A172 (cell line): ENCODE measurements at places on chromosomes 7 and 10.

DNA sequence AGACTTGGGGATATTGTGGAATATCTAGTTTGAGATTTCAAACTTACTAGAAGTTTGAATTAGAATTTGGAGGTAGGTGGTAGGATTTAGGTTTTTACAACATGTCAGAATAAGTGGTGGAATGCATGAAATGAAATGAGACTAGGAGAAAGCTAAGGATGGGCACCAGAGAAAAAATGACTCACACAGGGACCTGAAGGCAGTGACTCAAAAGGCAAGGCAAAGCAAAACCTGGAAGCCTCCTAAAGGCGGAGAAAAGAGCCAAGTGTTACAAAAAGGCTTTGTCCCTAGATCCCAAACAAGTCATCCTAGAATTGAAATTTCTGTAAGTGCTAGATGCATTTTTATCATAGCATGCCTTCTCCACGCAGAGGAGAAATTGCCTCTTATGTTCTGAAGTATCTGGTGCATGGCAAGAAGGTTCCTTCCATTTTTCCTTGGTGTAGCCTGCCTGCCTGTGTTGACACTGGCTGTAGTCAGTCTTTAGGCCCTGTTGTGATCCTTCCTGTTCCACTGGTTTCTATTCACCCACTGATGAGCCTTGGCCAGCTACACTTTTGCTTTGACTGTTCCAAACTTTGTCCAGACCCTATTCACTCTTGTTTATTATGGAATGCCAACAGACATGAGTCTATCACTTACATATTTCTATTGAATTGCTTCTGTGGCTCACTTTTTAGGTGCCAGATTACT lies 109.3 kb downstream of the ETV1 start:
- DNase-seq, result peak; percentile 82

DNA sequence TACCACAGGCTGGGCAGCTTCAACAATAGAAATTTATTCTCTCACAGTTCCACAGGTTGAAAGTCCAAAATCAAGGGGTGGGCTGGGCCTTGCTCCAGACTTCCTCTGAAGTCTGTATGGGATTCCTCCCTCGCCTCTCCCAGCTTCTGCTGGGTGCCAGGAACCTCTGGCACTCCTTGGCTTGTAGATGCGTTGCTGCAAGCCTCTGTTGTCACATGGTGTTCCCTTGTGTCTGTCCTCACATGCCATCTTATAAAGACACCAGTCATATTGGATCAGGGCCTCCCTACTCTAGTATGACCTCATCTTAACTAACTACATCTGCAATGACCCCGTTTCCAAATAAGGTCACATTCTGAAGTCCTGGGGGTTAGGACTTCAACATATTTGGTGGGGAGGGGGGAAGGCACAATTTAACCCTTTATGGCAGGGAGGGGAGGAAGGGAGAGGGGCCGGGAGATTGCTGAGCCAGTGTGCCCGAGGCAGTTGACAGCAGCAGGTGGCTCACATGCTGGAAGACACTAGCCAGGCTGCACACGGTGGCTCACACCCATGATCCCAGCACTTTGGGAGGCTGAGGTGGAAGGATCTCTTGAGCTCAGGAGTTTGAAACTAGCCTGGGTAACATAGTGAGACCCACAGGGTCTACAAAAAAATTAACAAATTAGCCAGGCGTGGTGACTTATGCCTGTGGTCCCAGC lies 18.8 kb downstream of the ZNF282 start:
- no peak for DNase-seq

- DNase-seq, result no peak
Measured at GRCh38 chr7:72118366-72118765, 293.8 kb downstream of the CALN1 start.

DNA sequence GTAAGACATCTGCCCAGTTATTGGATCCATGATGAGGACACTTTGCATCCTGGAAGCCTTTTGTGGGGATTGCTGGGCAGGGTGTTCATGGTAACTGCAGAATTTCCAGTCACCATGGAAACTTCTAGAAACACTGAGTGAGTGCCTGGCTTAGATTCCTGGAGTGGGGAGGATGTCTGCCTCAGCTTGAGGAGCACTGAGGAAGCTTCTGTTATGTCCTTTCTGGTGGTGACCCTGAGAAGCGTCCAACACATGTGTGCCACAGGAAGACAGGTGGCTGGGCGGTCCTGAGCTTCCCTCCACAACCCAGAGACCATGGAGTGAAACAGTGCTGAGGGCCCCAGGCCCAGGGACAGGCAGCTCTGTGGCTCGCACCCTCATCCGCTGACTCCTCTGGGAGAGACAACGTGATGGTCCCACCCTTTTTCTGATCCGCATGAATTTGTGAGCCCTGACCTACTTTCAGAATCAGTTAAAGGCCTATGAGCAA lies 191.8 kb upstream of the CXCL12 start:
- DNase-seq, result no peak

- DNase-seq, result no peak
Measured at GRCh38 chr10:5365928-5366327, 1.2 kb downstream of the UCN3 start.

DNA sequence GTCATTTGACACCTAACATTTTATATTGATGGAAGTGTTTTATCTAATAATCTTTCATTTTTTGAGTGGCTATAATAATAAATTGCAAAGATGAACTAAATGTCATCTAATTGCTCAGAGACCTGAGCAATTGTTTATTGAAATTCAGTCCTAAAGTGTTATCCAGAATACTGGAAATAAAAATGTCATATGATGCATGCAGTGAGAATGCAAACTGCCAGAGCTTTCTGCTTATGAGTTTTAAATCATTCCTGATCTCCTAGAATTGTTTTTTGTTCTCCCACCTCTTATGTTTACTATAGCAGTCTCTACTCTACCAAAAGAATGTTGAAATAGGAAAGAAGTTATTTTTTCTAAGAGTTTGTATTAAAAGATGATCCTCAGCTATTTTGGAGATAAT lies 116.7 kb downstream of the FOXP2 start:
- DNase-seq, result no peak

DNA sequence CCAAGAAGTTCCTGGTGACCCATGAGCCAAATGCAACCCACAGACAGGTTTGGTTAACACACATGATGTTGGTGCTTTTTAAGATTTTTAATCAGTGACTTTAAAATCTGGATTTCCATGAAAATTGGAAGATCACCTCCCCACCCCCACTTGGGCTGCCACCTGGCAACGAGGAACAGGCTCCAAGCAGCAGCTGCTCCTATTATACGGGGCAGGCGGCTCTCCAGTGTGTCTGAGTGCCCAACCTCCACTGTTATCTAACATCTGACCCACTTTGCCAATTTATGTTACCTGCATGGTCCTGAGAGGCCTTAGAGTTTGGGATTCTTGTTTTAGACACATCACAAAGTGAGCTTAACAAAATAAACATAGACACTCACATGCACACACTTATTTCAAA lies 56.4 kb downstream of the SGMS1 start:
- no peak for DNase-seq

DNA sequence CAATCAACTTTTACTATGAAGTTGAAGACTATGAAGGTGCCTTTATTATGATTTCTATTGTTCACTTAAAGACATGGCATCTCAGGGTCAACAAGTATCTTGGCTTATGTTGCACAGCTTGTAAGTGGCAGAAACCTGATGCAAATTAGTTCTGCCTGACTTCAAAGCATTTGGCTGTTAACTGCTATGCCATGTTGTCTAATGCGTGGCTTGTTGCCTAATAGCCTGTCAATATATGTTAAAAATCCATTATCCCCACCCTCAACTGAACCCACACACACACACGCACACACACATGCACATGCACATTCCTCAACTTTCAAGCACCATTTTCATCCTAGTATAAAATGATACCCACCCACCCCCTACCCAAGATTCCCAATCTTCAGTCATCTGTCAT lies 217.1 kb downstream of the NRG3 start:
- no peak for DNase-seq

- DNase-seq, result no peak
Measured at GRCh38 chr7:1925973-1926907, 256.2 kb downstream of the ELFN1 start.

DNA sequence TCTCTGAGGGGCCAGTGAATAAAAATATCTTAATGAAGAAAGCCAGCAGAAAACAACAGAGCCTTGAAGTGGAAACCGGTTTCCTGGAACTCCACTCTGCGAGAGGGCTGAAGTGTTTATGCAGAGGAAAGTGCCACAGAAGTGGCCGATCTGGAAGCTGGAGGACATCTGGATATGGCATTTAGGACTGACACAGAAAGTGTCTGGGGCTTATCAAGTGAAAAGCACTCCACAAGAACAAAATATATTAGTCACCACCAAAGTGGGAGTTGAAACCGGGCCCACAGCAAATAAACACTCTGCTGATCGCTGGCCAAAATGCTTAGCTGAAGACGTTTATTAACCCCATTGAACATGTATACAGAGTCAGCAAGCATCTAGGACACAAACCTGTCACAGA lies 7.8 kb downstream of the NOD1 start:
- DNase-seq, result peak; percentile 51

DNA sequence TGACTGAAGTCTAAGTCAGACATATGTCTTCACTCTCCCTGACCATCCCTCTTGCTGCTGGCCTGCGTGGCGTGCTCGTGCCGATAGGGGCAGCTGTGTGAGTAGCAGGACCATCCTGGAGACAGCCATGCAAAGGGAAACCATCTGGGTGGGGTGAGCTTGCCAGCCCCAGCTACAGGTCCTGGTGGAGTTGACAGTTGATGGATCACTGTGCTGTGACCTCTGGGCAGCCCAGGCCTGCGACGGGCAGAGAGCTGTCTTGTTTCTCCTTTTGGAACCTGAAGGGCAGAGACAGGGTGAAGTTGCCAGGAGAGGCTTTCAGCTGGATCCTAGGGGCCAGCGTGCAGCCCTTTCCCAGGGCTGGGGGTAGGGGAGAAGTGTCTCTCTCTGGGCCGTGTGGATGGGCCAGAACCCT lies 44.7 kb downstream of the GRK5 start:
- no peak for DNase-seq

DNA sequence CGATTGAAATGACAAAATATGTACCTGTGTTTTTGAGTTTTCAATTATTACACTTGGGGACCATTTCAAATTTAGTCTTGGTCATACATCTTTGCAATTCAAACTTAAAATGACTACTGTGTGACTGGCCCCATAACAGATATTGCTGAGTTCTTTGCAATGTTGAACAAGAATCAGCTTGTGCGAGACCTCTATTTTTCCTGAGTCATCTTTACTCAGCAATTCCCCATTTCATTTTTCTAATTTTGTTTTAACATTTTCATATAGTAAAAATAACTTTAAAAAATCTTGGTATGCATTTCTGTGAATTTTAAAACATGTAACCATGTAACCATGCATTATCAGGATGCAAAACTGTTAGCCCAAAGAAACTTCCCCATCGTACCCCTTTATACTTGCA lies 678.1 kb downstream of the ANKRD7 start:
- no peak for DNase-seq
